ENCODE measurements at places on chromosomes 1 and 21. TPM values are rescaled to one million over a fixed set of nuclear protein-coding genes. Genes with fewer than 3 reads are reported as not detected.

DNA sequence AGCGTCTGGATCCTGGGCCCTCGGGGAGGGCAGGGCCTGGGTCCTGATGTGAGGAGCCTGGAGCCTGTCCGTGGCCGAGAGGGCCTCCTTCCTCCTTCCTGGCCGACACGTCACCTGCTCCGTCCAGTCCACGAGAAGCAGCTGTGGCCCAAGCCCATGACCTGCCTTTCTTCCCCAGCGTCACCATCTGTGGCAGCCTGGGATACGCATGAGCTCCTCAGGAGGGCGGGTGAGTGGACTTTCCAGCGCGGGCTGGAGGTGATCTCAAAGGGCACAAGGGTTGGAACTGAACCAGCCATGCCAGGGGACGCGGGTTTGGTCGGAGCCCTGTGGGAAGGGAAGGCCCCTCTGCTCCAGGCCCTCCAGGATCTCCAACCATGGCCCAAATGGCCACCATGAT, 90.4 kb downstream of the DHRS3 start:
- no peak for DNase-seq

DNA sequence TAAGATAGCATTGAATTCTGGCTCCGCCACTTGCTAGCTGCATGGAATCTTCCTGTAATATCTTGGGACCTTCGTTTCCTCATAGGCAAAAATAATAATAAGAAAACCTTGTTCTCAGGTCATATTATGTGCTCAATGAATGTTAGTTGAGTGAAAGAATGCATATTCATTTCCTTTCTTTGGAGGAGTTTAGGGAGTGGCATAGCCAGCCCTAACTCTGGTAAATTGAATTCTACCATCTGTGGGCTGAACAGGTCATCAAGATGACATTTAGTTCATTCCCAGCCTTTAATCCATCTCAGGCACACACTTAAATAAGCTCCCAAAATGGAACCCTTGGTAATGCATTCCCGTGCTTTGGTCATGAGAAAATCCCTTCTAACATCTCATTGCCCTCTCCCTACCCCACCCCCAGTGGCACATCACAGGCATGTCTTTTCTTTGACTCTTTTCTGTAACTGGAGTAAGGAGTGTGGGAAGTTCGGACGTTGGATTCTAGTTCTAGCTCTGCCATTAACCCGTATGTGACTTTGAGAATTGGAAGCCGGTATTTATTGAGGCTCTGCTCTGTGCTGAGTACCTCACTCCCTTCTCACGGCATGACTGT, 13.2 kb upstream of the MYOG start:
- DNase-seq, result no peak

GABPB2 gene
- 9.4 TPM for total RNA-seq

DNA sequence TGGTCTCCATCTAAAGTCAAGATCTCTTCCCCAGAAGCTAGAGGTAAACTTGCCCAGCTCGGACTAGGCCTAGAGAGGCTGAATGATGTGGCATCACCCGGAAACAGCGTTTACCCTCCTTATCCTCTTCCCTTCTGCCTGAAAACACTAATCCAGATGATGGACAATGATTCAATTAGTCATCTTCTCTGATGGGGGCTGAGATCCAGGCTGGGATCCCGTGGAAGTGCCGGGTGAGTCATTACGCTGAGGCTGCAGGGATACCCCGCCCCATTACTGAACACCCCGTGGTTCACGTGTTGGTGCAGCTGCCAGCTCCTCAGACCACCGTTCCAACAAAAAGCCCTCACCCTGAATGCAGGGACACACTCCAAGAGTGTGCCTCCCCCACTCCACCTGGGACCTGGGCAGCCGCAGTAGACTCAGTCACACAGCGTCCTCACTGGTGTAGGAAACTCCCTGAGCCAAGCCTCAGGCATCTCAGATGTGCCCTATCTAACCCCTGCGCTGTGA, 2.0 kb downstream of the S100A6 start:
- DNase-seq, result no peak

- peak; percentile 78 for DNase-seq
These were observed at the start of gene DOCK7 for GRCh38 chr1:62687903-62688686. Gene DOCK7, minus strand, starts transcription at chr1:62688386. Its CDS starts 122 bp downstream, at chr1:62688264.

DNA sequence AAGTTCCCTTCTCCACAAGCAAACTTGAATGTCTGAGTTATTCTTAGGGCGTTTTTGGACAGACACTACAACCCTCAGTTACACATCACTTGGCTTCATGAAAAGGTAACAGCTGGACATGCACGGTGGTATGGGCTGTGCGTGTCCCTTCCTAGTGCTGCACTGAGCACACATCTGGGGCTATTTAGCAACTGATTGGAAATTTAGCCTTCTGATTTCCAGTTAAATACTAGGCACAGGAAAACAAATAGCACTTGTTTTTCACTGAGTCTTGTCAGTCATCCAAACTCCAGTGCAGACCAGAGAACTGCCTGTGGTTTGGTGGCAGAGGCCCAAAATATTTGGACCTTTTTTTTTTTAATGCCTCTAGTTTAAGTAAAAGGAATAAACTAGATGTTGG, 134.7 kb downstream of the TGFBR3 start:
- peak; percentile 12 for DNase-seq

IGSF21 gene
- 31.0 TPM for total RNA-seq

DNA sequence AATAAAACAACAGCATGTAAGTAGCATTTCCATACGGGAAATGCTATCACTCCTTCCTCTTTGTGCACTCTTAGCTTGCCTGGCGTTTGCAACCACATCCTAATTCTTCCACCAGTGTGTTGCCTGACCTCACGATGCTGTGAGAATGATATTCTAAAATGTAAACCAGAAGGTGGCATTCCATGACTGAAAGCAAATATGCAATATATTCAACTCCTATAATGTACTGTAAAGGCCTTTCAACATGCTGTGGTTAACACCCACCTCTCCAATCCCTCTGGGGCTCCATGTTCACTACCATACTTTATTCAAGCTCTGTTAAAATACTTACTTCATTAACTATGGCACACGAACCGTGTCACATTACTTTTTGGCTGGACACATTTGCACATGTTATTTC, 420.6 kb upstream of the DEPDC1 start:
- DNase-seq, result no peak

- DNase-seq, result no peak
These were observed 11.1 kb downstream of the ADGRL2 start for GRCh38 chr1:81811757-81812371.

GRCh38 chr1:97190326-97190725, 468.7 kb downstream of the PTBP2 start:
- no peak for DNase-seq

WNT3A gene
- not detected for total RNA-seq

GRCh38 chr1:27408151-27408550, 15.7 kb downstream of the GPR3 start:
- no peak for DNase-seq

CR2 gene
- not detected for total RNA-seq

GRCh38 chr1:109928591-109929111, 18.0 kb downstream of the CSF1 start:
- DNase-seq, result no peak

DNA sequence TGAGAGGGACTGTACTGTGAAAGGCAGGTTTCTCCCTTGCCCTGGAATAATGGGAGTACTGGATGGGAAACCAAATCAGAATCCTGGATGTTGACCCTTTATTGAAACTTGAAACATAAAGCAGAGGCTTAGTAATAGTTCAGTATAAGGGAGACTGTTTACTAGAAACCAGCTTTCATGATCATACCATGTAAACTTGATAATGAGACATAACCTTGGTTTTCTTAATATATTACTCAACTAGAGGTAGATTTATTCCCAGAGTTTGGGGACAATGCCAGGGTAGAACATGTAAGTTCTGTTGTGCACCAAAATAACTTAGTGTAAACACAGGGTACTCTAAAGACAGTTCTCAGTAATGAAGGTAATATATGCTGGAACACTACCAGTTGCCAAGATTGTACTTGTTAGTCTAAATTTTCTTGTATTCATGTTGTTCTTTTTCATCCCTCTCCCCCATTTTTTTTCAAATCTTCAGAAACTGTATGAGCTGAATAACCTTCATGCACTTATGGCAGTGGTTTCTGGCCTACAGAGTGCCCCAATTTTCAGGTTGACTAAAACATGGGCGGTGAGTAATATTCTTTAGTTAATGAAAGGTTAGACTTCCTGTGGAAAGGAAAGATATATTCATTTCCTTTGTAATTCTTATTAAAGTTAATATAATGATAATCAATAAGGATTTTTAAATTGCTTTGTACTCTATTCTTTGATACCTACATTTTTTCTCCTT, 49.6 kb downstream of the ANGPTL1 start:
- no peak for DNase-seq

OBSCN gene
- 30.2 TPM for total RNA-seq

- DNase-seq, result peak; percentile 67
These were observed 2.7 kb upstream of the PSMD4 start for GRCh38 chr1:151251656-151252470.

DNA sequence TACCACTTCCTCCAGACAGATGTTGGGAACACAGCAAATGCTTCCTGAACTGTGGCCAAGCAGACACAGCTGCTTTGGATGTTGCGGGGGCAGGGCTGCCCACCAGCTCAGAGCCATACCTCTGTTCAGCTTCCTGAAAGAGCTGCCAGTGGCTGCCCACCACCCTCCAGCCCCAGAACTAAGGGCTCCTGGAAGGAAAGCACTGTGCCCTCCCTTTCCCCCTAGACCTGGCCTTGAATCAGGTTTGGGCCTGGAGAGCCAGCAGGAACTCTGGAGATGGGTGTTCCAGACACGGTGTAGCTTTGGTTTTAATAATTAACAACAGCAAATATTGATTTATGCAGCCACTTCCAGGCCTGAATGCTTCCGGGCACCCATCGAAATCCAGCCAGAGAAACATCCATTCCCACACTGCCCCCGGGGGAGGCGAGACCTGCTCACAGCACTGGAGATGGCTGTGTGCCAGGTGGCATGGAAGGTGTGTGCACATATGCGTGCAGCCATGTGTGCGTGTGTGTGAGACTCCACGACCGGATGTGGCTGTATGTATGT, 45.7 kb downstream of the RAP1GAP start:
- DNase-seq, result no peak

- no peak for DNase-seq
These were observed 3.8 kb downstream of the HMGB4 start for GRCh38 chr1:33867684-33868083.

GRCh38 chr21:41228492-41228891, 60.5 kb downstream of the BACE2 start:
- no peak for DNase-seq

DNA sequence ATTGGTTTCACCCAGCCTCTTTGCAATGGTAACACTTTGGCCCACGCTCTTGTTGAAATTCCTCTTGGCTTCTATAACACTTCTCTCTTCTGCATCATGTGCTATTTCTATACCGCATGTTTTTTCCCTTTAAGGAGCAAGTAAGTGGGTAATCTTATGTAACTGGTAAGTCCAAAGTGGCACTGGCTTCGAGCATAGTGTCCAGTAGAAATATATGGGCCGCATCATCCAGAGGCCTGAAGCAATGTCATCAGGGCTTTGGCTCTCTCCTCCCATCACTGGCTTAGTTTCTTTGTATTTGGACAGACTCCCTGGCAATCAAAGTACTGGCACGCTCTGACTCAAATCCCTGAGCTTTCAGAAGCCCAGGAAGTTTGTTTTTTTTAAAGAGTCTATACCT, 17.5 kb downstream of the CHML start:
- no peak for DNase-seq

AIM2 gene
- total RNA-seq, result 22.8 TPM

DNA sequence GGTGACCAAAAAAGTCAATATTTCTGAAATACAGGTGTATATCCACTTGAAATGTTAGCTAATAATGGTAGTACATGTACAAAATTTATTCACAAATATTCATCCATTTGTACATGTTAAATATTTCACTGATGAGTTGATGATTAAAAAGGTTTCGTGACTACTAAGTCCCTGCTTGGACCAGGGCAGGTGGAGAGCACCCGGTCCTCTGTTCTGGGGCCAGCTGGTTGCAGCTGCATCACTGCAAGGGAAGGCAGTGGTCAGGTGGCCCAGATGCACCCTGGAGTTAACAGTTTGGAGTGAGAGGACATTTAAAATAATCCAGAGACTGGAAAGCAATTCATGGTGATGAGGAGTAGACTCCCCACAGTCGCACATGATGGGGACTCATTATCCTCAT, 141.2 kb downstream of the ZBTB18 start:
- DNase-seq, result no peak

GPR61 gene
- total RNA-seq, result 4.9 TPM

DNA sequence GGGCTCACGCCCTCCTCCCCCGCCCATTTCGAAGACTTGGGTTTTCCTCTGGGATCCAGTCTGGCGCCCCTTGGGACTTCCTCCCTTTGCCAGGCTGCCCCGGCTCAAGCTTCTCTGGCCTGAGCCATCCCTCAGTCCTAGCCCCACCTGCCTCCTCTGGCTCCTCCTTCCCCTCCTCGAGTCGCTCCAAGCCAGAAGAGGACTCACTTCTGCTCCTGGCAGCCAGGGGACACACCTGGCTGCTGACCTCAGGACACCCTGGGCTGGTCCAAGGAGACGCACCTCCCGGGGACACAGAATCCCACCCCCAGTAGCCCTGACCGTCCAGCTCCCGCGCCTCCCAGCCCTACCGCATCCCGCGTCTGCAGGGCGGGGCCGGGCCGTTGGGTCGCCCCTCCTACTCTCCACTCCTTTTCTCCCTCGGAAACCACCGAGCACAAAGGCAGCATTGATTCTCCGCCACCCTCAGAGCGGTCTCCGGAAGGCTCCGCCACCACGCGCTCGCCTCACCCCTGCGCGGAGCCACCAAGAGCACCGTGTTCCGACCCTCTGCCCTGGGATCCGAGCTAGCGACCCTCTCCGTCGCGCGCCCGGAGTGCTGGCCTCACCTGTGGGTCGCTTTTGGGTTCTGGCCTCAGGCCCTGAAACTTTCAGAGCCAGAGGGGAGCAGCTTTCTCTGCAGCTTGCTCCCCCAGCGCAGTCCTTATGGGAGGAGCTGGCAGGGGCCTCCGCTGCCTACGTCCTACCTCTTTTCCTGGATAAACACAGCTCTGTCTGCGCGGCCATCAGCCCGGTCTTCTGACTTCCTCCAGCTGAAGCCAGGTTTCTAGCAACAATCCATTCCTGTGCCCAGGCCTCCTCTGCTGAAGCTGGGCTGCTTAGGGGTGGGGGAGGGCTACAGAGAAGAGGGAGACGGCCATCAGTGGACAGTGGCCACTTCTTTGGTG, at the start of gene C2CD4D:
Gene C2CD4D (minus strand): TSS at position 364 of the 947 bp plus-strand sequence. CDS start 831 bp downstream, outside the sequence.
- peak; percentile 78 for DNase-seq

GRCh38 chr1:40362699-40363098, 10.8 kb upstream of the SMAP2 start:
- DNase-seq, result no peak

TMCC2 gene
- total RNA-seq, result 33.0 TPM

ANXA9 gene
- under 0.01 TPM for total RNA-seq
